ENCODE measurements at places on chromosomes 1 and 21.

- no peak for DNase-seq
Observed at GRCh38 chr1:217861658-217862057, 230.5 kb downstream of the SPATA17 start.

DNA sequence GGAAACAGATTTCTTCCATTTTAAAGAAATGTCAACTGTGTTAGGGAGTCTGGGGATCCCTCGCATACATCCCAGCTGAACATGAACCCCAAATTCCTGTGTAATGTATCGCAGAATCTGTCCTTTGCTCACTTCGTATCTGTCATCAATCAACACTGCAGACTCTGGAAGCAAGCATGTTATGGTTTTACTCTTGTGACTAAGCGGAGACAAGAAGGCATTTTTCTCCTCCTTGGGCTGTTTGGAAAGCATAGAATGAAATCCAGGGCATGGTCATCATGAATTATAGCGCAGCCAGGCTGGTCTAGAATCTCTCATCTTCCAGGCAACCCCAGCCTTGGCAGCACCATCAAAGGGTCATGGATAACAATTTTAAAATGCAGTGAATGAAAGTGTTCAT, 290.2 kb downstream of the KIF26B start:
- DNase-seq, result no peak

DNA sequence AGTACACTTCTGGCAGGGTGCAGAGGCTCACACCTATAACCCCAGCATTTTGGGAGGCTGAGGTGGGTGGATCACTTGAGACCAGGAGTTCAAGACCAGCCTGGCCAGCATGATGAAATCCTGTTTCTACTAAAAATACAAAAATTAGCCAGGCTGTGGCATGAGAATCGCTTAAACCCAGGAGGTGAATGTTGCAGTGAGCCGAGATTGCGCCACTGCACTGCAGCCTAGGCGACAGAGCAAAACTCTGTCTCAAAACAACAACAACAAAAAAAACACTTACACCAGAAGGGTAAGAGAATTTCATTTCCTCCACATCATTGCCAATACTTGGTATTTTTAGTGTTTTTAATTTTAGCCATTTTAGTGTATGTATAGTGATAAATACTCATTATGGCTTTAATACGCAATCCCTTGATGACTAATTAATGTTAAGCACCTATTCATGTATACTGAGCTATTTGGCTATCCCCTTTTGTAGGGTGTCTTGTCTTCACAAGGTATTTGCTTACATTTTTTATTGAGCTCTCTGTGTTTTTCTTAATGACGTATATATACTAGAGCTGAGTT, 77.1 kb upstream of the TNR start:
- no peak for DNase-seq

DNA sequence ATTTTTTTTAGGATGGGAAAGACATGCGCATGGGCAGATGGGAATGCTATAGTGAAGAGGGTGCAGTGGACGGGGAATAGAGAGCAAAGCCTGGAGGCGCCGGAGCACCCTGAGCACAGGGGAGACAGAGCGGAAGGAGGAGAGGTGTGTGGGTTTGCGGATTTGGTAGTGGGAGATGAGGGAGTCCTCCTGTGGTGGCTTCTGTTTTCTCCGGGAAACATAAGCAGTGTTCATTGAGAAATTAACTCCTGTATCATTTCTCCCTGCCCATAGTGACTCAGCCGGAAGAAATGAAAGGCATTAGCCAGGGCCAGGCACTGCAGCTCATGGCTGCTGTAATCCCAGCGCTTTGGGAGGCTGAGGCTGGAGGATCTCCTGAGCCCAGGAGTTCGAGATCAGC, 4.7 kb upstream of the PTPRF start:
- DNase-seq, result no peak

GRCh38 chr1:84701376-84701775, 11.1 kb upstream of the SSX2IP start:
- no peak for DNase-seq

DNA sequence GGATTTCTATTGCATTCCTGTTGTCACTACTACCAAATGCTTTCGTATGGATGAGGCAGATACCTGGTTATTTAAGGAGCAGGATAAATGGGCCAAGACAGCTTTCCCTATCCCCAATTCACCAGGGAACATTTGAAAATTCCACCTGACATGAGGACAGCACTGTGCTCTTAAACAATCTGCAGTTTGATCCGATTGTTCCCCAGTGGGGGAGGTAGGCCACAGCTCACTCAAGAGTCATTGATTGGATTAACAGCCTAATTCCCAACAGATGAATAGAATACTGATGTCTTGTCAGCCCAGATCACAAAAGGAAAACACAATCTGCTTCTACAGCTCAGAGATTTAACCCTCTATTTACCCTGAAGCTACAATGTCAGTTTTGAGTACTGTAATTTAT, 123.9 kb downstream of the LHX4 start:
- no peak for DNase-seq

GRCh38 chr1:107572674-107573211, 392.2 kb downstream of the VAV3 start:
- DNase-seq, result no peak

- no peak for DNase-seq
Observed at GRCh38 chr1:33578557-33579448, 106.4 kb downstream of the ZSCAN20 start.

DNA sequence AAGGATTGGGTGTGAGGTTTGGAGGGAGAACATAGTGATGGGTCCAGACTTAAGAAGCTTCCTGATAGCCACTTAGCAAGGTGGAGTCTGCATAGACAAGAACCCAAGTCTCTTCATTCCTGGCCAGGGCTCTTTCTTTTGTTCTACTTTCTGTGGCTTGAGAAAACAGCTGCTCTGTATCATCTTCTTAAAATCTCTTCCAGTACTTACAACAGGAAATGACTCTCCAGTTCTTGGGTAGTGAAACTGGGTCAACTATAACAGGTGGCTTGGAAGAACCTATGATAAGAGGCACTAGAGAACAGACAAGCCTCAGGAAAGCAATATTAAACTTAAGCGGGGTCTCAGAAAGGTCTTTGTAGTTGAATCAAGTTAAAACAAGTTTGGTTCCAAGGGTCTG, 148.1 kb upstream of the USP24 start:
- DNase-seq, result no peak

GRCh38 chr1:214581785-214582184, 21.2 kb upstream of the CENPF start:
- DNase-seq, result no peak

DNA sequence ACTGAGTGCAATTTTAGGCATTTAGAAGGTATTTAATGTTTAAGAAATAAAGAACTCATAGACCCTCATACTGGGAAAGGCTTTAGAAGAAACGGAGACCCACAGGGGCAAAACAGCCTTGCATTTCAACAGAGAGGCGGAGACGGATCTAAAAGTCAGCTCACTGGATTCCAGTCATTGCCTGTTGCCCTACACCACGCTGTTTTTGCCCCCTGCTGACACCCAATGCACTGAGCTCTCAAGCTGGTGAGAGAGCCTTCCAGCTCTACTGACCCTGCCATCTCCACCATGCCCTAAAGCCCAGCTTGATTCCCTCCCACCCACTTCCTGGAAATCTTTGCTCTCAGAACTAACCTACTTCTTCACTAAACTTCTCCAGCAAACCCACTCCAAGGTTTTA, 7.2 kb upstream of the TRAF3IP3 start:
- DNase-seq, result no peak

- no peak for DNase-seq
Observed at GRCh38 chr1:58551186-58552140, 4.9 kb upstream of the OMA1 start.

GRCh38 chr1:21509351-21510112, at the start of gene ALPL:
Gene ALPL (plus strand): TSS chr1:21509423. CDS start chr1:21554082, 44,659 bp downstream.
- DNase-seq, result no peak

- no peak for DNase-seq
Observed at GRCh38 chr21:34364921-34365320, 1.1 kb downstream of the KCNE2 start.

DNA sequence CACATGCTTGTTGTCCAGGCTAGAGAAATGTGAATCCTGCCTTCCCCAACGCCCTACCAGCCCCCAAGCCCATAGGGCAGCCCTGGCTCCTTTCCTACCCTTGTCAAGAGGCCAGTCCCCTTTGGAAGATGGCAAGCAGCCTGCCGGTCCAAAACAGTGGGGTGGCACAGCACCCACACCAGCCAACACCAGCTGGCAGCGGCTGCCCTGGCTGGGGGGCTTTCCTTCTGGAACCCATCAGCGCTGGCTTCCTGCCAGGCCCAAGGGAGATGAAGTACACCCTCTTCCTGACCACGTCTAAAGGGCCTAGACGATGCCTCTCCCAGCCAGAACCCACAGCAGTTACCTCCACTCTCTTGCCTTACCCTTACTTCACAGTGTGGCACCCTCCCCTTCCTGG, 24.2 kb downstream of the KCNN3 start:
- no peak for DNase-seq

DNA sequence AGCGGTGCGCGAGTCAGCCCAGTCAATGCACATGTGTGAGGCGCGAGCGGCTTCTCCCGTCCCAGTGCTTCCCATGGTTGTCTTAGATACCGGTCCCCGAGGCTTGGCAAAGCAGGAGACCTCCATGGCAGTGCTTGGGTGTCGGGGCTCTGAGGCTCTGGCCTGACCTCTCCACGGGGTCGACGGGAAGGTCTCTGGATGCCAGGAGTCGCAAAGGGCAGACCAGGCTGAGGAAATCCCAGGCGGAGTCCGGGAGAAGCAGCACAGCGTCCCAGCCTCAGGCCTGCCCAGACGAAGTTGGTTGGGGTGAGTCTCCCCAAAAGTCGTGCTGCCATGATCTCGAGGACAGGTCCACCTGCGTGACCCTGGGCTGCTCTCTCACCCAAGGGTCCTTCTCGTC, 3881.6 kb downstream of the SRGAP2C start:
- no peak for DNase-seq

All from RPMI8226 (cell line).